Fibroblast of skin of back (primary cell): ENCODE measurements at places on chromosomes 5 and 9.
A peak's percentile ranks its signal among the peaks of the same experiment; 100 is the strongest.

DNA sequence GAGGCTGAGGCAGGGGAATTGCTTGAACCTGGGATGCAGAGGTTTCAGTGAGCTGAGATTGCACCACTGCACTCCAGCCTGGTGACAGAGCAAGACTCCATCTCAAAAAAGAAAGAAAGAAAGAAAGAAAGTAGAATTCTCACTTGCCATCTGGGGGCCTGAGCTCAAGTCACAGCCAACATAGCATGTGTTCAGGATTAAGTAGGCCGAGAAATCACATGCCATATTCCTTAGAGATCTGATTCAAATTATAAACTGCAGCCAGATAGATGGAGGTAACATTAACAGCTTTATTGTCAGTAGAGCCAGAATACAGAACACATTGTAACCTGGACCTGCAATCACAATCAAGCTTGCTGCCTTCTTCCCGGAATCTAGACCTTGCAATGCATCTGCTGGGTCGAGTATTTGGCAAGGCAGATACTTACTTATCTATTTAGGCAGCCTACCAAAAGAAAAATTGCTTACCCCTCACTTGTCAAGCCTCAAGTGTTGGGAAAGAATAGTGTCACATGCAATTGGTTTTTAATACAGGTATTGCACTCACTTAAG, 173.7 kb downstream of the CPLANE1 start:
- no peak for DNase-seq

DNA sequence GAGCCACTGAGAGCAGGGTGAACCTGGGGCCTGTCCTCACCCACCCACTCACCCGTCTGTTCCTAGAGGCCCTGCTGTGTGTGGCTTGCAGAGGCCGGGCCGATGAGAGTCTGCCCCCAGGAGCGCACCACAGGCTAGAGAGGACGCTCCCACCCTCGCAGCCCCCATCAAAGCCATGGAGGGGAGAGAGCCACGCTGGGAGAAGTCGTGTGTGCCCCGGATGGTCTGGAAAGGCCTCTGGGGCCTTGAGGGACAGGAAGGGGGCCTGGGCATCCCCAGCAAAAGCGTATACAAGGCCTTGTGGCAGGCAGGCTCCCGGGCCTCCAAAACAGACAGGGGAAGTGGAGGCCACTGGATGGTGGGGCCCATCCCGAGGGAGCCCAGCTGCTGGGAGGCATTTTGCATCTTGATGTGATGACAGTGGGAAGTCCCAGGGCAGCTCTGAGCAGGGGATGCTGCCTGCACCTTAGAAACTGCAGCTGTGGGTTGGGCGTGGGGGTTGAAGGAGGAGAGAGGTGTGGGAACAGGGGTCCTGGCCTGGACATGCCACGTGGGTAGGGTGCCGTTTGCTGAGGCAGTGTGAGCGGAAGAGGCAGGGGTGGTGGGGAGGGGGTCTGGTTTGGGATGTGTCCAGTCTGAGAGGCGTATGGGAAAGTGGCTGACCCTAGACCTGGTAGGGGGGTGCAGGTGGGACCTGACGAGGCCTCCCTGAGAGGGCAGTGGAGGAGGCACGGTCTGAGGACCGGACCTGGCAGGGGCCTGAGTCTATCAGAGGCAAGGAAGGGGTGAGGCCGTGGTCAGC, 43.0 kb upstream of the NOTCH1 start:
- no peak for DNase-seq

GRCh38 chr9:115207003-115207836, 89.3 kb upstream of the TNC start:
- peak; percentile 73 for DNase-seq

- DNase-seq = no peak
Observed at GRCh38 chr9:126694206-126695081, 80.7 kb downstream of the LMX1B start.

- no peak for DNase-seq
Observed at GRCh38 chr5:76305775-76306174, 97.3 kb upstream of the IQGAP2 start.

- DNase-seq = no peak
Observed at GRCh38 chr5:36418152-36418979, 116.7 kb upstream of the RANBP3L start.

GRCh38 chr5:160516696-160517530, 95.3 kb downstream of the PTTG1 start:
- no peak for DNase-seq

DNA sequence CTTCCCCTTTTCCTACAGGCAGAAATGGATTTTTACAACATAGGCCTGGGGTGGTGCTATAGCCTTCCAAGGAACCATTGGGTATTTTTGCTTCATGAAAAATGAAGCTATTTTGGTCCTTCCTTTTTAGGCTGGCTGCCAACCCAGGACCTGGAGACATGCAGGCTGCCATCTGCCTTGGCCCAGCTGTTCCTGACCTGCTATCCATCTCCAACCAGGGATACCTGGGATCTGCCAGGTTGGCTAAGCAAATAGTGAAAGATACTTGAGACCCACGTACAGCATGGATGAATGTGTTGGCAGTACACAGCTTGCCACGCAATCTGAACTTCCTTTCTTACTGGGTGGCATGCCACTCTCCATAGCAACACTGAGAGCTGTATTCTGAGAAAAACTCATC, 31.1 kb downstream of the MRPS27 start:
- DNase-seq = no peak

GRCh38 chr5:173163219-173163618, 18.9 kb downstream of the BNIP1 start:
- peak; percentile 7 for DNase-seq
